Endodermal cell (in vitro differentiated cells): ENCODE measurements at places on chromosomes 7 and 10. TPM values are rescaled to one million over a fixed set of nuclear protein-coding genes. Genes with fewer than 3 reads are reported as not detected.

- peak; percentile 23 for DNase-seq
Measured at GRCh38 chr10:42969147-42969546, 107.7 kb upstream of the RET start.

The ABCB1 gene
- 0.07 and 0.14 TPM in 2 replicates for total RNA-seq

The ADAM22 gene
- total RNA-seq: 8.1 and 10.9 TPM in 2 replicates

DNA sequence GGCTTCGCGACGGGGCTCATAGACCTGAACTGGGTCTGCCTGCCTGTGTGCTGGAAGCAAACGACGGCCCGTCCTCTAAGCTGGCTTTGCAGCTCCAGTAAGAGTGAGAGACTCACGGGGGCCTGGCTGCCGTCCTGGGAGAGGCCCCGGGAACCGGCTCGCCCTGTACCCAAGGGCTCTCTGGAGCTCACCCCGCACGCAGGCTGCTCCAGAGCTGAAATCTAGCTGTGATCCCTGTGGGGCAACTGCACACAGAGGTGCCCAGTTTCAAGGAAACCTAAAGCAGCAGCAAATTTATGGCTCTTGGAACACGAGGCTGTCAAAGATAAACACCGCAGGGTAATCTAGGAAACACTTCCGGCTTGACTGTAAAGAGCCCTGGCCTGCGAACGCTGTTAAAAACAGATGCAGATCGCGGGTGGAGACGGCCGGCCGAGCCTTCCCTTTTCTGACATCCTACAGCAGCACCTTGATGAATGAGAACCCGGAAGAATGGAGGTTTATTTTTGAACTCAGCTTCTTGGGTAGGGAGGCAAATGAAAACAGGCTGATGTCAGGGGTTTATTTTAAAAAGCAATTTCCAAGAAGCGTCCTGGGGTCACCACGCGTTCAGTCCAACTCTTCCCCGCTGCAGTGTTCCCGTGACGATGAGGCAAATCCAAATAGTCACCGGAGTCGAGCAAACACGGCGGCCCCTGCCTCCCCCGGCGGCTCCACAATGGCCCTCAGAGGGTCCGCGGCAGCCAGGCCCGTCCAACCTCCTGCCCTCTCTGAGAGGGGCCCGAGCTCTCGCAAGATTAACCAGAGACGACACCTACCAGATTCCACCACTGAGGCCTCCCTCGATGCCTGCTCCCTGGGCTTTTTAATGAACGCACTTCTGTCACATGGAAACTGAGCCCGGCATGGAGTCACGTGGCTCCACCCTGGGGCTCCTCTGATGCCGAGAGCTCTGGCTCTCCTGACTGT lies 29.6 kb downstream of the AMZ1 start:
- peak; percentile 41 for DNase-seq

- no peak for DNase-seq
Measured at GRCh38 chr10:111018021-111018420, 58.8 kb upstream of the ADRA2A start.

GRCh38 chr10:114632869-114633715 lies 25.0 kb downstream of the ABLIM1 start:
- peak; percentile 68 for DNase-seq

The TCAF2 gene
- 0.11 TPM in 1 of 2 replicates, not detected in the other for total RNA-seq

The IRF5 gene
- total RNA-seq: 0.31 and 0.52 TPM in 2 replicates

DNA sequence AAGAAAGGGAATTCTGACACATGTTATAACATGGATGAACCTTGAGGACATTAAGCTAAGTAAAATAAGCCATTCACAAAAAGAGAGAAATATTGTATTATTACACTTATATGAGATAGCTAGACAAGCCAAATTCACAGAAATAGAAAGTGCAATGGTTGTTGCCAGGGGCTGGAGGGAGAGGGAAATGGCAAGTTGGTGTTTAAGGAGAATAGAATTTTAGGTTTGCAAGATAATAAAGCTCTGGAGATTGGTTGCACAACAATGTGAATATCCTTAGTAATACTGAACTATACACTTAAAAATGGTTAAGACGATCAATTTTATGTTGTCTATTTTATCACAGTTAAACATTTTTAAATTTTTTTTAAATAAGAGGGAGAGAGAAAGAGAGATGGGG lies 25.0 kb upstream of the ADD3 start:
- no peak for DNase-seq

DNA sequence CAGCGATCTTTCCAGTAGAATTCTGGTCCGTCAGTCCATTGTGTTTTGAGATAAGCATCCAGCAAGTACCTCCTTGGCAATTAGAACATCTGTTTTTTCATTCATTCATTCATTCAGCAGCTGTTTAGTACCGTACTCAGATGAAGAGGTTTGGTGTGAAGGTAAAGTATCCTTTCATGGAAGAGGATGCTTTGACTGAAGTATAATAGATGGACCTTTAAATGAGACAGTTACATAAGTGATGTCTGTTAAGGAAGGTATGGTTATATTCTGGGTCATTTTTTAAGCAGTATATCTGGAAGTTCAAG lies 1.2 kb downstream of the MAPK8 start:
- no peak for DNase-seq

DNA sequence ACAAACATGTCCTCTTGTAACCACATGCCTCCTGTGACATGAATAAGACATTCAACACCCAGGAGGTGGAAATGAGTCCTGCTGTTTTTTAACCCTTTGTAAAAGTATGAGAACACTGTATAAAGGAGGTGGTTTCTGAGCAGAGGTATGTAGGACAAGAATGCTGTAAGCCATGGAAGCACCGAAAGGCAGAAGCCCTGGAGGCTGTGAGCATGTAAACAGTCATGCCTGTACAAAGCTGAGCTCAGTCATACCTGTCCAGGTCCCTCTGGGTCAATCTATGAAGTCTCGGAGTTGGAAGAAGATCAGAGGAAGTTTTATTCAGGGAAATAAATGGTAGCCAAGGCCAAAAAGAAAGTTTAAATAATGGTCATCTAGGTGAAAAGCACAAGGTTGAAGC lies 34.7 kb upstream of the XPNPEP1 start:
- no peak for DNase-seq

The PNLIP gene
- not detected in 3 replicates for total RNA-seq

The AGR2 gene
- total RNA-seq: not detected in 2 replicates

- peak; percentile 93 for DNase-seq
Measured at GRCh38 chr10:6647811-6648526, 67.9 kb upstream of the PRKCQ start.

The ACTR3C gene
- not detected in 3 replicates for total RNA-seq

DNA sequence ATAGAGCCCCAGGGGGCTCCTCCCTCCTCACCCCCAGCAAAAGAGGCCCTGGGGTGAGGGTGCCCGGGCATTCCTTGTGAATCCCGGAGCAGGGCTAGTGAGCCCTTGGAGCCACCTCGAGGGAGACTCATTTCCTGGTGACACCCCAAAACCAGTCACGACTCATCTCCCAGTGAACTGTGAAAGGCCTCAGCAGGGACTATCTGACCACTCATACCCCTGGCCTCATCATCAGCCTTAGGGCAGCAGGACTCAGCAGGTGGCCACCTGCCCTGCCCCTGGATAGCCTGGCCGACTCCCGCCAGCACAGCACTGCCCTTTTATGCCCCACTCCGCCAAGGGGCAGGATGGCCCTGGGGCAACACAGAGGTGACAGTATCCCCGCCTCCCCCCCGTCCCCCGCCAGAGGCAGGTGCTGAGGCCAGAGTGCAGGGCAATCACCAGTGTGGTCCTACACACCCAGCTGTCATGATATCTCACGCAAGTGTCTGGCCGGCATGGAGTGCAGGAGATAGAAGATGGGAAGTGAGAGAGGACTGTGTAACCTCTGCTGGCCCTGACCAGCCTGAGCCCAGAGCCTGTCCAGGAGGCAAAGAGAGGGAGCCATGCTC lies 3.2 kb downstream of the SNCG start:
- peak; percentile 26 for DNase-seq

The RALA gene
- total RNA-seq: 44.6 to 47.4 TPM (median 46.4 TPM) in 3 replicates

The KCNH2 gene
- 1.1 and 1.7 TPM in 2 replicates for total RNA-seq

GRCh38 chr7:10912077-10912476 lies 61.6 kb upstream of the PHF14 start:
- no peak for DNase-seq

DNA sequence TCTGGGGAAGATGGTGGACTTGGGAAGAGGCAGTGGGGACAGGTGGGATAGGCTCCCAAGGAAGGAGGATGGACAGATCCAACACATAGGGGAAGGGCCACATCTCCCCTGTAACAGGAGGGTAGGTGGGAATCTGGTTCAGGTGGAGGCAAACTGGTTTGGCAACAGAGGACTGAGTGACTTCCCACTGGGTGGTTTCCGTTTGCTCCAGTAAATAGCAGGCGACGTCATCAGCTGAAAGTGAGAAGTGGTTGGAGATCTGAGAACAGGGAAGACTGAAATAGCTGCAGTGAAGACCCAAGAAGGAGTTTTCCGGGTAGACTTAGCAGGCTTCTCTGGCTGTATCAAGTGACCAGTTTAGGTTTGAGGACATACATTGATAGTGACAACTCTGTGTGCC lies 504.4 kb downstream of the GALNT17 start:
- DNase-seq: peak; percentile 88

The STRA8 gene
- total RNA-seq: not detected in 3 replicates

DNA sequence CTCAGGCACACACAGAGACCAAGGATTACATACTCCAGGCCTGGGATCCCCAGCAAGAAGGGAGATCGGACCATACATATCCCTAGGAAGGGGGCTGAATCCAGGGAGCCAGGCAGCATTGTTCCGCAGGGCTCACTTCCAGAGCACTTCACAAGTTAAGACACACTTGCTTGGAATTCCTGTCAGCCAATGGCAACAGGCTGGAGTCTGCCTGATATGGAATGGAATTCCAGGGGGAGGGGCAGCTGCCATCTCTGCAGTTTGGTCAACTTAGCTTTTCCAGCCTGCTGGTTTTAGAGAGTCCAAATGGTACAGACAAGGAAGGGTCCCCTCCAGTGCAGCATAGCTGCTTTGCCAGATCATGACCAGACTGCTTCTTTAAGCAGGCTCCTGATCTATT lies 290.0 kb upstream of the GLI3 start:
- peak; percentile 52 for DNase-seq

DNA sequence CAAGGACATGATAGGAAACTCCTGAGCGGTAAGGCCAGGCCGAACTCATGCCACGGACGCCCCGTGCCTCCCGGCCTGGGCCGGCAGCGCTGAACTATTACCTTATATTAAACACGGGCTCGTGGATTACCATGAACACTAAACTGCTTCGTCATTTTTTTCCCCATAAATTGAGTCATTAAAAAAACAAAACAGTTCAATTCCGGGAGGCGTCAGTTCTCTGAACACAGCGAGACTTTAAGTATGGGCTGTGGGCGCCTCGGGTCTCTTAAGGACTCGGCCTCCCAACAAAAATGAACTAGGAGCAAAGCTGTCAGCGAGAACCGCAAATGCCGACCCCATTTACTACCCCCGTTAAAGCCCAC lies 519 bp downstream of the PITRM1 start:
- no peak for DNase-seq

GRCh38 chr7:84113906-84114850 lies 80.4 kb downstream of the SEMA3A start:
- no peak for DNase-seq

DNA sequence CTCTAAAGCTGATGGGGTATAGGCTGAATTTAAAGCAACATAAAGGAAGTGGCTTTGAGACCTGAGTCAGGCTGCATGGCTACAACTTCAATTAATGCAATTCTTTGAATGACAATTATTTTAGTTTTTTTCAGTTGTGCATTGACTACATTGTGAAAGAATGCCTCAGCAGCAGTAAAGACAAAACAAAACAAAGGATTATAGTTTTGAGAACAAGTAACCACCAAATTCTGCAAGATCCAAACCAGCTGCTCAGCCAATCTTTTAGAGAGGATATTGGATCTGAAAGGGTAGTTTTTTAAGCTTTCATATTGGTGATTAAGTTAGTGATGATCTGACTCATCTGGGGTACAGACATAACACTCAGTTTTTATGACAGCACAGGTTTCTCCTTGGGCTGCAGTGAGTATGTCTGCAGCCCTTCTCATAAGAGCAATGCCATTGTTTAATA lies 40.6 kb upstream of the ABCA13 start:
- DNase-seq: no peak

The LIPN gene
- total RNA-seq: not detected in 3 replicates

DNA sequence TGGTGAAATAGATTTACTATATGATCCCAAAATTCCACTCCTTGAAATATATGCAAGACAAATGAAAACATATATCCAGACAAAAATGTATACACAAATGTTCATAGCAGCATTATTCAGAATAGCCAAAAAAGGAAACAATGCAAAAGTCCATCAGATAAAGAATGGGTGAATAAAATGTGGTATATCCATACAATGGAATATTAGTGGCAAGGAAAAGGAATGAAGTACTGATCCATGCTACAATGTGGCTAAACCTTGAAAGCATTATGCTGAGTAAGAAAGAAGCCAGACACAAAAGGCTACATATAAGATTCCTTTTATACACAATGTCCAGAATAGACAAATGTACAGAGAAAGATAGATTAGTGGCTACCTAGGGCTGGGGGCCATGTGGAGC lies 225.5 kb downstream of the PLXNA4 start:
- no peak for DNase-seq

DNA sequence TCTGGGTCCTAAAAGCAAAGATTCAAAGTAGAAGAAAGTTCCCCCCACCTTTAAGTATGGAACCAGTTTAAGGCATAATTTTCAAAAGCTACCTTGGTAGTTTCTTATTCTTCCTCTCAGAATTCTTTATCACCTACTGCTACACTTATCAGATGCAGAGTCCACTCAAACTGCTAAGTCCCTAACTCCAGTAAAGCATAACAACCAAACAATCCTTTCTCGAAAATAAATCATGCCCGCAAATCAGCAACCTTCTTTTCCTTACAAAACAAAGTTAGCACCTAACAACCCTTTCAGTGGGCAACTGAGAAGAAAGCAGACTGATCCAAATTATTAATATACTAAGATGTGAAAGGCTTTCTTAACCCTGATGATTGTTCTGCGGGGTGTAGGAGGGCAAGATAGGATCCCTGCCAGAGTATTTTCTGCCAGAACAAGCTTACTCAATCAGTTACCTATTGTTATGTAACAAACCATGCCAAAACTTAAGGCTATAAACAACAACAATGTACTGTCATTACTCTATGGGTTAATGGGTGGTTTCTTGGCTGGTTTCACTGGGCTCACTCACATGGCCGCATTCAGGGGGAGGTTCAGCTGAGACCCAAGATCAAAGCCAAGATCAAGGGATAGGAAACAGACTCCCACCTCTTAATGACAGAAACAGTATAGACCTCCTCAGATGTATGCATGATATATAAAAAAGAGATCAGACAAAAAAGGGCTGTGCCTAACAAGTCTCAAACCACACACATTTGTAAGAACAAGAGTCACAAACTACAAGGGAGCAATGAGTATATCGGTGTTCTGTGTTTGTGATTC lies 42.0 kb downstream of the CCDC6 start:
- no peak for DNase-seq
